Stimulated activated CD4-positive, alpha-beta T cell treated with anti-CD3 and anti-CD28 coated beads, Interleukin-1b, Interleukin-23, amount 100 ng/mL, for 1 hour (primary cell): ENCODE measurements at places on chromosomes 5 and 9.

DNA sequence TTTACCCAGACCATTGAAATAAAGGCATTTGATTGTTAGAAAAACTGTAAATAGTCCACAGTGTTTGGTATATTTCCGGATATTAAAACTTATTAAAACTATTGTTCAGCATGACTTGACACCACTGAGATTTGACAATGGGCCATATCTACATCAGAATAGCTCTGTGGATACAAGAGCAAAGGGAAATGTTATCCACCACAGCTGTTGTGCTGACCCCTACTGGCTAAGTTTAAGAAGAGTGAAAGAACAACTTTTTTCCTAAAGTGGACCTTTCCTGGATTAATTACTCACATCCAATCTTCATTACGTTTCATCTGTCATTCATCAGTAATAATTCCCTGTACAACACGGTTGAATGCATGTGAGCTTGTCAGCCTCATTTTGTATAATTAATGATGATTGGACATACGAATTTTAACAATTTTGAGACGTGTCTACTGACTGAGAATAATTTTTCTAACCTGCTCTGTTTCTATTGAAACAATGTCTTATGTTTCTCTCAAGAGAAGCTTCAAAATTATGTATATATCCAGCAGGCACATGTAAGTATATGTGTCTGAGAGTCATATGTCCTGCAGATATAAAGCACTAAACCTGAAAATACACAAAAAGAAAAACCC is 1952.6 kb downstream of the MAT2B start:
- no peak for DNase-seq

DNA sequence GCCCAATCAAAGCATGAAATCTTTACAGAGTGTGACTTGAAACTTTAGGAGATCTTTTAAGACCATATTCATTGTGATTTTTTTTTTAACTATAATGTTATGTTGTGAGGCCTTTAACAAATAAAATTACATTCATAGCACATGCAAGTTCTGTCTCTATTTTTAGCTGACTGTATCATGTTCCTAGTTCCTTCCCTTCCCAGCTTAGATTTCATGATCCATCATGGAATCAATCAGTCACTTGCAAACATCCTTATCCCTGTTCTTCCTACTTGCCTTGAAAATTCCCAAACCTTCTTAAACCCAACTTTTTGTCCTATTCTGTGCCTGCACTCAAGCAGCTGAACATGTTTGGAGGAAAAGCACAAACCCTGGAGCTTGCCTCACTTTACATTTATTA is 141.8 kb downstream of the DMXL1 start:
- DNase-seq = no peak

- no peak for DNase-seq
These were observed 42.9 kb downstream of the PDCD1LG2 start for GRCh38 chr9:5553211-5553610.

DNA sequence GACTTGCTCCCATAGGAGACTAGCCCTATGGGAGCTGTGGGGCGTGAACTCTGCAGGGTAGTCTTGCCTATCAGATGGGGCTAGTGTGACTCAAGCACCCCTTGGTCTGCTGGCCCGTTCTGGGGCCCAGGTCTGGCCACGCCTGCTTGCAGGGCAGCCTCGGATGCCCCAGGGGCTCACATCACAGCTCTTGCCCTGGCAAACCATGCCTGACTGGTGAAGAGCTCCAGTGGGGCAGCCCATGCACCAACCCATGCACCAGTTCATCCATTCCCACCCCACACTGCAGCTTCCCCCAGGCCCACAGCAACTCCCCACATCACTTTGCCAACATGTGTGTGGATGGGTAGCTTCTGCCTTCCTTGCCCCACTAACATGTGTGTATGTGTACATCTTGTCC is 93.9 kb upstream of the PRLR start:
- no peak for DNase-seq

DNA sequence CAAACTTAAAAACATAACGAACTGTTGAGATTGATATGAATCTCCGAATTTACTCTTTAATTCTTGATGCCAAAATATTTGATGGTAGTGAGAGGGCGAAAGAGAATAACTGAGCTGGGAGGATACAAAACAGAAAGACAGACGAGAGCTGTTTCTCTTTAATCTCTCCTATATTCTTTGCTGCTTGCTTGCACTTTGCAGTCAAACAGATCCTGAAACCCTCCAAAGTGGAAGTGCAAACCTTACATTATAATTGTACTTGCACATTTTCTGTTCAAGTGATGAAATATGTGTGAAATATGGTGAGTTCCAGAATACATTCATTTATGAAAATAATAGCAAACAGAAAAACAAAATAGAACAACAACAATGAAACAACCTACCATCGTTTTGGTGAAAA is 63.8 kb downstream of the PAM start:
- no peak for DNase-seq

- no peak for DNase-seq
These were observed 402.9 kb downstream of the ZSWIM6 start for GRCh38 chr5:61734966-61735365.

DNA sequence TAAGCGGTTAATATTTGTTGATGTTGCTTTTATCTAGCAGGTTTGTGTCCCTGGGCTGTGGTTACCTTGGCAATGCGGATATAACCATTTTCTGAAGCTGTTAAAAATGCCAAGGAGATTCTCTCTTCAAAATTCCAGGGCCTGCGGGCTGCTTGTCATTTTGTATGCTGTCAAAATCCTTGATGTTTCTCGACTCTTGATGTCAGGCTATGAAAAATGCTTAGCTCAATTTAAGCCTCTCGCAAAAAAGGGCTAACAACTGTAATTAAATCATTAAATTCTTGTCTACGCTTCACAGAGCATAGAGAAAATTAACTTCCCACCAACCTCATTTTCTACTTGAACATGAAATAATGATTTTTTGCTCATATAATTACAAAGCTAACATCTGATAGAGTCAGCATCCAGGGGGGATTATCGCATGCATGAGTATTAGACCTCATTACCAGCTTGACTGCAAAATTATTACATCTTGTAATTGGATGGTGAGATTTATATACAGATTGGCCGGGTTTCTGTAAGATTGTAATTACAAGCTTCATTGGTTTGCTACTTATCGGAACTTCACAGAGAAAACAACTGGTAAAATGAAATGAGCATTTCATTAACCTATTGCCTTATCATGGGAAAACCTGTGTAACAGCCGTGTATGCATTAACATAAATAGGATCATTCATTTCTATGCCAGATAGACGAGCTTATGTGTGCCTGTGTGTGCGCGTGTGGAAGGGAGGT is 83.1 kb upstream of the IRX1 start:
- no peak for DNase-seq

DNA sequence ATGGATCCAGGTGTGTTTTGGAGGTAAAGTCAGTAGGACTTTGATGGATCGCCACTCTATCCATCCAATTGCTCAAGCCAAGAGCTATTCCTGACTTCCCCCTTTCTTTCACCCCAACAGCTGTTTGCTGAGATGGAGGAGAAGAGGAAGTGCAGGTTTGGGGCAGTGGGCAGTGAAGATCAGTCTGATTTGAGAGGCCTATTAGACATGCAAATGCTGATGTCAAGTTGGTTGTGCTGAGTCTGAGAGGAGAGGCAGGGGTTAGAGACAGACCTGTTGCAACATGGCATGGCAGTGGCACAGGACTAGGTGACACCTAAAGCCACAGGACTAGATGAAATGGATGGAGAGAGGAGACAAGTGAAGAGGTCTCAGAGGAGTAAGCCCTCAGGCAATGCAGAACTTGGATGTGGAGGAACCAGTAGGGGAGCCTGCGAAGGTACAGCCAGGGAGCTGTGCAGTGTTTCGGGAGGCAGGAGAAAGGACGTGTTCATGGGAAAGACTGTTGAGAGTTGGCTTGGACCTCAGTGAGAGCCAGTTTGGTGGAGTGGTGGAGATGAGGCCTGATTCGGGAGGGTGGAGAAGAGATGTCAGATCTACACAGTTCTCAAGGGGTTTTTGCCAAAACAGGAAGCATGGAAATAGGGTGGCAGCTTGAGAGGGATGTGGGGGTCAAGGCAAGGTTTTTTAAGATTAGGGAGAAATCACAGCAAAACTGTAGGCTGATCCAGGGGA is 175.0 kb downstream of the MACROH2A1 start:
- no peak for DNase-seq

DNA sequence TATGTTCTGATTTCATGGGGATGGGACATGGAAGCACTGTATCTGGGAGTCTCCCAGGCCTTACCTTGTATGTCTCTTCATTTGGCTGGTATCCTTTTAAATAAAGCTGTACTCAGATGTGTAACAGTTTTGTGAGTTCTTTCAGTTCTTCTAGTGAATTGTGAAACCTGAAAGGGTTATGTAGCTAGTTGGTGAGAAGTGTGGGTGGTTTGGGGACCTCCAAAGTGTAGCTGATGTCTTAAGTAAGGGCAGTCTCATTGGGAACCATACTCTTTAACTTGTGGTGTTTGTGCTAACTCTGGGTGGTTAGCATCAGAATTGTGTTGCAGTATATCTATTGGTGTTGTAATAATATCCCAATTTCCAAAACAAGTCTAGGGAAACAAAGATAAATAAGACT is 166.9 kb upstream of the CCNH start:
- no peak for DNase-seq

DNA sequence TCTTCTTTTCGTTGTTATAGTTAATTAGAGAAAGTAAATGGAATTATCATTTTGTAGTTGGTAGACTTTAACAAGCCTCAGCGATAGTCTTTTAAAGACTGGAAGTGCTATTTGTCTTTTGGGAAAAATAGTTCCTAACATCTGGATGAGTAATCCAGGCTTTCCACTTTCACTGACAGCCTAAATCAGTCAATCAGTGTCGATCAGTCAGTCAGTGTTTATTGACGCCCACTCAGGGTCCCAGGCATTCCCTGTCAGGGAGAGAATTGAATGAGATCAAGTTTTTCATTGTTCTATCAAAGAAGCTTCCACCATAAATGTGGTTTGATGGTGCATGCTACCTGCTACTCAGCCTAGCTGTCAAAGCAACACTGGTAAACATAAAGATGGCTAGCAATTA is 2.6 kb downstream of the ABL1 start:
- no peak for DNase-seq

- DNase-seq = no peak
These were observed 468.5 kb downstream of the ZNF608 start for GRCh38 chr5:124277767-124278545.

GRCh38 chr5:65157906-65158603 is 323.7 kb downstream of the ADAMTS6 start:
- no peak for DNase-seq

- no peak for DNase-seq
These were observed 39.9 kb downstream of the CEP72 start for GRCh38 chr5:652023-652515.

DNA sequence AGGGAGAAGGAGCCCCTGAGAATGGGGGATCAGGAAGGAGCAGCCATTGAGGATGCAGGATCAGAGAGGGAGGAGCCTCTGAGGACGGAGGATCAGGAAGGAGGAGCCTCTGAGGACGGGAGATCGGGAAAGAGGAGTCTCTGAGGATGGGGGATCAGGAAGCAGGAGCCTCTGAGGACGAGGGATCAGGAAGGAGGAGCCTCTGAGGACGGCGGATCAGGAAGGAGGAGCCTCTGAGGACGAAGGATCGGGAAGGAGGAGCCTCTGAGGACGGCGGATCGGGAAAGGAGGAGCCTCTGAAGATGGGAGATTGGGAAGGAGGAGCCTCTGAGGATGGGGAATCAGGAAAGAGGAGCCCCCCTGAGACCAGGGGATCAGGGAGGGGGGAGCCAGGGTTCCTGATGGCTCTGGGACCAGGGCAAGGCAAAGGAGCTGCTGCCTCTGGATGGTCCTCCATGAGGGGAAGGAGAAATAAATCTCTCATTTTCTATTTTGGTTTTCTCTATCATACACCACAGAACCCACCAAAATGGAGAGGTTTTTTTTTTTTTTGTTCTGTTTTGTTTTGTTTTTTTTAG is 22.6 kb upstream of the SARDH start:
- no peak for DNase-seq

GRCh38 chr5:37208883-37209797 is 40.0 kb downstream of the CPLANE1 start:
- DNase-seq = no peak

- no peak for DNase-seq
These were observed 88.6 kb downstream of the MACROH2A1 start for GRCh38 chr5:135310328-135310989.

DNA sequence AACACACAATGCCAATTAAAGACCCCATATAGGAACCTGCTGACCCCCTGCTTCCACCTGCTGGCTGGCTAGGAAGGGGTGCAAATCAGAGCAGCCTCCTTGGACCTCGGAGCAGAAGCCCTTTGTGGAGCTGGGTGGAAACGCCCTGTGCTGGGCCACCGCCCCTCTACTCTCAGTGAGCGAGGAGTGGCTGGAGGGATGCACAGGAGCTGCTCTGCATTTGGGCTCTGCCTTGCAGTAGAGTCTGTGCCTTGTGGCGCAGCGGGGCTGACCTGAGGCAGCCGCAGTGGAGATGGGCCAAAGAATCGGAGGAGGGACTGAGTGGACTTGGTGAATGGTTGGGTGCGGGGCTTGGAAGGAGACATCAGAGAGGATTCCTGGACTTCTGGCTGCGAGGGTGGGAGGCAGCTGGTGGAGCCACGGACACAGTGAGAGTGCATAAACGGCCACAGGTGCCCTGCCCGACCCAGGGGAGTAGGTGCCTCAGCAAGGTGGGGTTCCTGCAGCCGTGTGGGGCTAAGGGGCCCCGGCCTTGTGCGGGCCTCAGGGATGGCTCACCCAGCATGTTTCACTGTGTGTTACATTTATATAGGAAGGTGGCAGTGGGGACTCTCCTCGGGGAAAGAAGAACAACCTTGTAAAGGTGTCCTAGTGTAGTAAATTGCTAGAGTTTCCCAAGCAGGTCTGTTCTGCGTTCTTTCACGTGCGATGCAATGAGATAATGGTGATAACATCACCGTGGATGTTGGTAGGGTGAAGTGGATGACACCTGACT is 14.1 kb upstream of the IRX4 start:
- DNase-seq = no peak

DNA sequence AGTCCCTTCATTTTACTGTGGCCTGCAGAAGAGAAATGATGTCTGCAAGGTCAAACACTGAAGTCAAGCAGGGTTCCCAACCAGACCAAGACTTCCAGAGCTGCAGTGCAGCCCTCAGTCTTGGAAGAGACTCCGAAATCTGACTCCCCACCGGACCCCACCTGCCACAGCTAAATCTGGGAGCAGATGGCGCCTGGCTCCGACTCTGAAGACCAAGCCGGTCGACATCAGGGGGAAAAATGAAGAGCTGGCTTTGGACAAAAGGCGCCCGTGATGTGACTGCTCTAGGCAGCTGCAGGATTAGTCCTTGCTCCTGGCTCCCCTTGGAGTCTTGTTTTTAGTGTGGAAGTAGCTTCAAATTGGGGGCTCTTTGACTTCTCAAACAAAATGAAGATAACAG is 72.4 kb upstream of the ZNF622 start:
- DNase-seq = no peak

- no peak for DNase-seq
These were observed 99.2 kb upstream of the BOD1 start for GRCh38 chr5:173715607-173716006.
